Suppressor macrophage (primary cell): ENCODE measurements at places on chromosomes 11 and 22.

DNA sequence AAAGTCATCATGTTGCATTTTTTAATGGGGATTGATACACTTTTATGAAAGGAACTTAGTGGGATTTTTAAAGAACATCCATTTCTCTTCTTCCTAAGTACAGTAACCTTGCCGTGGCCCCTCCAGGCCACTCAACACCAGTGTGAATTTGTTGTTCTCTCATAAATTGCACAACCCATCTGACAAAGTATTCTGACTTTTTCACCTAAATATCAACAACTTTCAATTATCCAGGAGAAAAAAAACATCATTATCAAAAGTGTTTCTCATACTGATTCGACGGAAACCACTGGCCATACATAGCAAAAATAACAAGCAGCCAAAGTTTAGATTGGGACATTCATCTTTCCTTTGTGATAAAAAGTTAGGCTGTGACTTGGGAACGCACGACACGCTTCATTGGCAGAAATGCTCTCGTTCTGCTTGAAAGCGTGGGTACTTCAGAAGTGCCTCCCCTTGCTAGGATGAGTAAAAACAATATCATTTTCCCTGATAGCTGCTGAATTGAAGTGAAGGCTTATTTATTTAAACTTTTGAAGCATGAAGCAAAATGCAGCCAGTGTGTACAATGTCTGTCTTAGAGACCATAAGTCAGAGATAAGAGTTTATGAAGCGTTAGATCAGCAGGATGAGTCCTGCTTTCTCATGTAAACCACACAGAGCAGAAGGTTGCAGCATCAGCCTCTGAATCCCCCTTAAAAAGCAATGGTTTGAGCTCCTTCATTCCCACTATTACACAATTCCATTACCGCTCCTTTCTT, 20.6 kb upstream of the EIF3M start:
- DNase-seq: no peak

GRCh38 chr22:46017166-46017565, 40.2 kb upstream of the WNT7B start:
- DNase-seq: no peak

- DNase-seq: no peak
Measured at GRCh38 chr11:124707829-124708228, 31.9 kb upstream of the NRGN start.

DNA sequence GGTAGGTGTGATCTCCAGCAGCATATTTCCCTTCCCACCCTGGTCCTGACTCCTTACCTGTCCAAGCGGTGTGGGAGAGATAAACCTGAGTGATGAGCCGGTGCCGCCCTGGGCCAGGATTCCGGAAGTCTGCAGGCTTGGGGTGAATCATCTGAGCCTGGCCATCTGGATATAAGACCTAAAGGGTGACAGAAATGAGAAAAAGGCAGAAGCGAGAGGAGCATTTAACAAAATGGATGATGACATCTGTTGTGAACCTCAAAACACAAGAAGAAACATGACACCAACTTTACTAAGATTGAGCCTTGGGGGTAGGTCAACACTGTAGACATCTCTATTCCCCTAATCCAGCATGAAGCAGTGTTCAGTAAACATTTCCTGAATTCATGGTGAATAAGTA, 62.8 kb downstream of the AAMDC start:
- no peak for DNase-seq

GRCh38 chr11:69707176-69707575, 3.4 kb upstream of the FGF19 start:
- DNase-seq: no peak

DNA sequence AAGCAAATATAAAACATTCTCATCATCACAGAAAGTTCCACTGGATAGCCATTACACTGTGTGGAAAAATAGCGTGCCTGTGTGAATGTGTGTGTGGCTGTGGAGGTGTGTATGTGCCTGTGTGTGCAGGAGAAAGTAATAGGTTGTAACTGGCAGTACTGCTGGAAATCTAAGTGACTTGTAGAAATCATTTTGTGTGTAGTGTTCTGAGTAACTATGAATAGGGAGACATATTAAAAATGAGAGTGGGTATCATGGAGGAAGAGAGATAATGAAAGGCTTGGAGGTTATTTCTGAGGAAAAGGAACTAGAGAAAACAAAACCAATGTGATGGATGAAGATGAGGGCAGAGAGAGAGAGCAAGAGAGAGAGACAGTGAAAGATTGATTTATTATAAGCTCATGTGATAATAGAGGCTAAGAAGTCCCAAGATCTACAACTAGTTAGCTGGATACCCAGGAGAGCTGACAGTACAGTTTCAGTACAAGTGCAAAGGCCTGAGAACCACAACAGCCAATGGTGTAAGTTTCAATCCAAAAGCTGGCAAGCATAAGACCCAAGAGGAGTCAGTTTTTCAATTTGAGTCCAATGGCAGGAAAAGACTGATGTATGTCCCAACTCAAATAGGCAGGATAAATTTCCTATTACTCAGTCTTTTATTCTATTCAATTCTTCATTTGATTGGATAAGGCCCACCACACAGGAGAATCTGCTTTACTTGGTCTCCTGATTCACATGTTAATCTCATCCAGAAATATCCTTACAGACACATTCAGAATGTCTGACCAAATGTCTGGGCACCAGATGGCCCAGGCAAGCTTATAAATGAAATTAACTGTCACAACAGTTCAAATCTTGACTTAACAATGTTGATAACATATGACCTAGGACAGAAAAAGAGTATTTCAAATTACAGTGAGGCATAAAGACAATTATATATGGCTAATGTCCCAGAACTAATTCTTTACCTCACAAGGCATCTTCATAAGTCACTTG, 14.9 kb downstream of the KBTBD3 start:
- DNase-seq: no peak

- DNase-seq: no peak
Measured at GRCh38 chr11:42923651-42924050, 388.1 kb upstream of the API5 start.

DNA sequence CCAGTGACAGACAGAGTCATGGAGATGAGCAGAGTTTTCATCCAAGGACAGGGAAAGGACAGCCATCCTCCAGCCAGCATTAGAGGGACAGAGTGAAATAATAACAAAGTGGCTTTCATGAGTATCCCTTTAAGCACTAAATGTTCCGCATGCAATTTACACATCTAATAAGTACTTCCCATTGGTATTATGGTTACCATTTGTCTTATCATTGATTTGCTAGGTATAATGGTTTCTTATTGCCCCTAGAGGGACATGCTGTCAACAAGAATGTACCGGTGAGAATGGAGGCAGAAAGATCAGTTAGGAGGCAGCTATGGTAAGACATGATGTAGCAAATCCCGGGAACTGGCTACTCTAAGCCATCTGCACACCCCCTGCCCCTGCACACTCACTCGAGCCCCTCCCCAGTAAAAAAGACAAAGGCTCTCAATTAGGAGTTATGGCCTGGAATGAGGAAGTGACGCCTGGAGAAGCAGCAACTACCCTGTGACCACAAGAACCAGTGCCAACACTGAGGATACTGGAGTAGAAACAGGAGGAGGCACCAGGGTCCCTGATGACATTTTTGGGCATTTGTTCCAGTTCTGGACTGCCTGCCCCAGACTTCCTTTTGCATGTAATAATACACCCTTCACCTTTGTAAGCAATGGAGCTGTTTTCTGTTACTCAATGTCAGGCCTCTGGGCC, 30.2 kb upstream of the HMGXB4 start:
- peak; percentile 49 for DNase-seq

DNA sequence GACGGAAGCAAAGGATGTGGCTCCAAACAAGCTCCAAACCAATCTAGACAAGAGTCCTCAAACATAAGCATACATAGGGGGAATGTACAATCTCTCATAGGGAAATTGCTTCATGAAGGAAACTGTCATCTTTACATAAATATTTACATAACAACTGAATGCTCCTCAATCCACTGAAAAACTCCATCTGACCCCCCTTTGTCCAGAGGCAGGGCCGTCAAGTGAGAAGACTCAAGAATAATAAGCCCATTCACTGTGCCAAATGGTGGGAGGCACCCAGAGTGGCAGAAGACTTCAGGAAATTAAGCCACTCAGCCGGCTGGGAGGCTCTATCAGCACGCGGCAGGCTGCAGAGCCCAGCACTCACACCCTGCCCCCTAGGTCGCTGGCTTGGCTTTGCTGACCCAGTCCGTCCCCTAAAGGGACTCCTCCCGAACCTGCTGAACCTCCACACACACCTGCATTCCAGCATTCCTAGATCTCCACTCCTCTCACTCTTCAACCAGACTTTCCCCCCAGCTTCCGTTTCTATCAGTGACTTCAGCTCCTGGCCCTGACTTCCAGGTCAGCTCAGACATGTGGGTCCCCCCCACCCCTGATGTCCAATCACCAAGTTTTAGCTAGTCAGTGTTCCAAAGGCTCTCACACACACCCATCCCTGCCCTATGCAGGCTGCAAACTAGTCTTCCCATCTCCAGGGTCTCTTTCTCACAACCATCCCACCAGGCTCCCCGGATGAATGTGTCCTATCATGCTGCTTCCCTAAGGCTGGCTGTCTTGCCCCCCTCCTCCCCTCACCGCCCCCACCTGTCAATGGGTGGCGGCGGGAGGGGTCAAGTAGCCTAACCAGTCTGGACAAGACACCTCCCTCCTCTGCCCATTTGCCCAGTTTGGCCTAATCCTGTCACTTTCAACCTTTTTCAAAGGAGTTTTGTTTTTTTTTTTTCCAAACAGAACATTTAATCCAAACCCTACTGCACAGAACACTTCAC, 11.3 kb downstream of the VPS37C start:
- DNase-seq: no peak

GRCh38 chr22:37229012-37229804, 14.9 kb downstream of the RAC2 start:
- no peak for DNase-seq

DNA sequence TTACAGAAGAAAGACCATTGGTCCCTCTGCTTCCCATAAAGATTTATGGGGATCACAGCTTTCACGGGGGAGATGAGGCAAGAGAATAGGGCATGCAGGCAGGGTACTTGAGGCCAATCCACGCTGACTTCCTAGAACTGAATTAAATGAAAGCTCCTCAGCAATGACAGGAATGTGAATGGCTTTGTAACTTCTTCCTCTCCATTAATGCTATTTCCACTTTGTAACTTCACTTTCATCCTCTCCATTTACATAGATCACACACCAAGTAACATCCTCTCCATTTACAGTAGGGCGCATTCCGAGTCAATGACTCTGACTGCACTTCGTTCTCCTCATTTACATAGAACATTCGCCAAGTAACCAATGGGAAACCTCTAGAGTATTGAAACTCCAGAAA, 89.8 kb downstream of the PIWIL4 start:
- DNase-seq: no peak

GRCh38 chr11:117706322-117706814, 90.6 kb downstream of the DSCAML1 start:
- DNase-seq: no peak

DNA sequence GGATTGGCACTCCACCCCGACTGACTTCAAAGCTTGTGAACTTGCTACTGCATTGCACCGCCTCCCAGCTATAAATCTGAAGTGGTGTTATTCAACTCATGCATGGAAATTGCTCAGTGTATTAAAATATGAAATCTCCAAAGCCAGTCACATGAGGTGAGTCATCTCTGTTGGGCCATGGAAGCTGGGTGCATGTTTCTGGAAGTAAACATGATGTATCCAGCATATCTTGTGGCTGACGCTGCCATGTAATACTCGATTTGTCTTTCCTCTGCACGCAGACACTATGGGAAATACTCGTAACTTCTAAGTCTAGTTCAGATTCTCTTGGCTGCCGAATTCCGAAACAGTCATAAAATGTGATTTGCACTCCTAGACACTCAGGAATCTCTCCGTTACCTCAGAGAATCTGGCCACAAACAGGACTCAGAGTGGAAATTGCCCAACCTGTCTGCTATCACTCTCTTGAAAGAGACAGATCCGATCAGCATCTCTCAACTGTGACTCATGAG, 154.9 kb upstream of the MPPED2 start:
- no peak for DNase-seq

GRCh38 chr11:69666752-69667536, 8.2 kb downstream of the LTO1 start:
- DNase-seq: no peak

- DNase-seq: no peak
Measured at GRCh38 chr22:21032037-21032867, at the start of gene SLC7A4. SLC7A4 (minus strand) TSS chr22:21032561; CDS start chr22:21031812, 749 bp downstream.

GRCh38 chr11:31921081-31921480, 110.0 kb upstream of the PAX6 start:
- DNase-seq: no peak

- no peak for DNase-seq
Measured at GRCh38 chr11:35276396-35277145, 137.6 kb downstream of the CD44 start.

DNA sequence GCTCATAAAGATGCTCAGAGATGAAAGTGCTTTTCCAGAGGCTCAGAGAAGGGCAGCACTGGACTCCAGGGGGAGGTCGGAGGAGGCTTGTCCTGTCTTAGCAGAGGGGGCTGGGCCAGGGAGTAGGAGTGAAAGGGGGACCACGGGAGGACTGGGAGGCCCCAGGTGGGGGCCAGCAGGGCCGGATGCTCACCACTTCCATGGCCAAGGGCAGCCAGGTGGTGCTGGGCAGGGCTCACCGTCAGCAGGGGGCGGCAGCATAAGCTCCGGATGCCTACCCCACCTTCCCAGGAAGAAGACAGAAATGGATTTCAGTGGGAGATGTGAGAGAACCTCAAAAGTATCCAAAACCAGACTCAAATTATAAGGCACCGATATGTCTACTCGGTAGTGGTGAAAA, 11.0 kb downstream of the RAB36 start:
- DNase-seq: no peak

DNA sequence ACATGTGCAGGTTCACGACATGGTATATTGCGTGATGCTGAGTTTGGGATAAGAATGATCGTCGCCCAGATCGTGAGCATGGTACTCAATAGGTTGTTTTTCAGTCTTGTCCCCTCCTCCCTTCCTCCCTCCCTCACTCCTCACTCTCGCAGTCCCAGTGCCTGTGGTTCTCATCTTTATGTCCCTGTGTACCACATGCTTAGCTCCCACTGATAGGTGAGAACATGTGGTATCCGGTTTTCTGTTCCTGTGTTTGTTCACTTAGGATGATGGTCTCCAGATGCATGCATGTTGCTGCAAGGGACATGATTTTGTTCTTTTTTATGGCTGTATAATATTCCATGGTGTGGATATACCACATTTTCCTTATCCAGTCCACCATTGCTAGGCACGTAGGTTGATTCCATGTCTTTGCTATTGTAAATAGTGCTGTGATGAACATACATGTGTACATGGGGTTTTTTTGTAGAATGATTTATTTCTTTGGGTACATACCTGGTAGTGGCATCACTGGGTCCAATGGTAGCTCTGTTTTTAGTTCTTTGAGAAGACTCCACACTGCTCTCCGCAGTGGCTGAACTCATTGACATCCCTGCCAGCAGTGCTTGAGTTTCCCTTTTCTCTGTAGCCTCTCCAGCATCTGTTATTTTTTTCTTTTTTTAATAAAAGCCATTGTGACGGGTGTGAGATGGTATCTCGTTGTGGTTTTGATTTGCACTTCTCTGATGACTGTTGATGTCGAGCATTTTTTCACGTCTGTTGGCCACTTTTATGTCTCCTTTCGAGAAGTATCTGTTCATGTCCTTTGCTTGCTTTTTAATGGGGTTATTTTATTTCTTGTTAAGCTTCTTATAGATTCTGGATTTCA, 16.4 kb downstream of the ZBED4 start:
- DNase-seq: no peak
